K562 (cell line): ENCODE measurements at places on chromosomes 5 and 9.

DNA sequence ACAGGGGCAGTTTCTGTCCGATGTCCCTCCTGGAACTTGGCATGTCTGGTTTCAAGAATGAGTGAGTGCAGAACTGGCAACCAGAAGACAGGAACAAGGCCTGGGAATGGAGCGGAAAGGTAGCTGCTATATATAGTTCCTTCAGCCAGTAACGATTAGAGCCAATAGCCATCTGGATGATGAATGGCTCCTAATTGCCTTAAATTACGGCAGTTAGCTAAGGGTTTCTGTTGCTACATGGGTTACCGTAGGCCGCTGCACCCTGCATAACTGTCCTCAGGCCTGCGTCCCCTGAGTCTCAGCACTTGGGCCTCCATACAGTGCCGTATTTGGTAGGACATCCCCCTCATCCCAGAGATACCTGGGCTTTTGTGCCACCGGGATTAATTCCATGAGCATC, 29.4 kb downstream of the WWC1 start:
- H3K4me3 ChIP-seq = no peak overlapping the region
- DNase-seq = no peak
- no peaks in the 10 kb centered on the region for H3K36me3 ChIP-seq
- H3K4me1 ChIP-seq = no peaks in the 10 kb centered on the region

DNA sequence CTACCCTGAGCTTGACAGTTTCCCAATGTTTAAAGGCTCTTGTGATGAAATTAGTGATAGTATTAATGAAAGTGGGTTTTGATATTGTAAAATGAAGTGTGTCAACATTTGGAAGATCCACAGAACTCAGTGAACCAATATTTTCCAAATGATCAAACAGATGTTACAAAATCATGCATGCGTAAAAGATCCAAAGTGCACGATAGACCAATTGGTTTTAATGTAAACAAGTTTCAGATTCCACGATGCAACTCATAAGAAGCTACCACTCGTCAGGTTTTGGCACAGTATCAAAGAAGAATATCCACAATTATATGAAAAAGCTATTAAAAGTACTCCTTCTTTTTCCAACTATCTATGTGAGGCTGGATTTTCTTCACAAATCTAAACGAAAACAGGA, 82.3 kb downstream of the SLC38A9 start:
- H3K36me3 ChIP-seq = no peaks in the 10 kb centered on the region
- H3K27me3 ChIP-seq = no peaks in the 10 kb centered on the region
- H3K27ac ChIP-seq = no peak overlapping the region
- DNase-seq = no peak
- H3K4me1 ChIP-seq = no peaks in the 10 kb centered on the region

DNA sequence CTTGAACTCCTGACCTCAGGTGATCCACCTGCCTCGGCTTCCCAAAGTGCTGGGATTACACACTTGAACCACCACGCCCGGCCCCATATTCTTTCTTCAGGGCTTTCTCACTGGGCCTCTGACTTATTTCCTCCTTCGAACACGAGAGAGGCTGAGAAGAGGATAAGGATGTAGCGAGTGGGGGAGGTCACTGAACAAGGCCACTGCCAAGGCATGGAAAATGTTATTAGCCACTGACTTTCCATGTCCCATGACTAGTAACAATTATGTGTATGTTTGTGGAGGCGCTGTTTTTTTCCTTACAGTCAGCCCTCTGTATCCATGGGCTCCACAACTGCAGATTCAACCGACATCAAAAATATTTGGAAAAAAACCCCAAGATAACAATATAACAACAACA, 12.3 kb upstream of the FCHSD1 start:
- no peaks in the 10 kb centered on the region for H3K27me3 ChIP-seq
- no peak overlapping the region for H3K27ac ChIP-seq
- peaks cover 4% of the 10 kb centered on the region; the same call in 2 of the 3 replicates for H3K4me1 ChIP-seq
- H3K4me3 ChIP-seq = no peak overlapping the region
- 0 out of 3 replicates have a peak, but pooled peaks cover 3% of the 10 kb centered on the region for H3K36me3 ChIP-seq
- DNase-seq = no peak

GRCh38 chr5:134547579-134547978, 22.1 kb downstream of the JADE2 start:
- H3K4me1 ChIP-seq = no peaks in the 10 kb centered on the region
- no peaks in the 10 kb centered on the region for H3K27me3 ChIP-seq
- no peak for DNase-seq
- H3K36me3 ChIP-seq = peaks cover 27% of the 10 kb centered on the region; the same call in 1 of the 3 replicates
- H3K27ac ChIP-seq = no peak overlapping the region
- no peak overlapping the region for H3K4me3 ChIP-seq

- no peaks in the 10 kb centered on the region for H3K27me3 ChIP-seq
- H3K4me3 ChIP-seq = no peak overlapping the region
- no peak for DNase-seq
- H3K36me3 ChIP-seq = no peaks in the 10 kb centered on the region
Observed at GRCh38 chr5:146653560-146653959, 137.6 kb upstream of the GPR151 start.

- no peaks in the 10 kb centered on the region for H3K36me3 ChIP-seq
- H3K27me3 ChIP-seq = no peaks in the 10 kb centered on the region
- no peaks in the 10 kb centered on the region for H3K4me1 ChIP-seq
- H3K4me3 ChIP-seq = no peak overlapping the region
Observed at GRCh38 chr5:164518067-164518740, 1012.8 kb downstream of the MAT2B start.

DNA sequence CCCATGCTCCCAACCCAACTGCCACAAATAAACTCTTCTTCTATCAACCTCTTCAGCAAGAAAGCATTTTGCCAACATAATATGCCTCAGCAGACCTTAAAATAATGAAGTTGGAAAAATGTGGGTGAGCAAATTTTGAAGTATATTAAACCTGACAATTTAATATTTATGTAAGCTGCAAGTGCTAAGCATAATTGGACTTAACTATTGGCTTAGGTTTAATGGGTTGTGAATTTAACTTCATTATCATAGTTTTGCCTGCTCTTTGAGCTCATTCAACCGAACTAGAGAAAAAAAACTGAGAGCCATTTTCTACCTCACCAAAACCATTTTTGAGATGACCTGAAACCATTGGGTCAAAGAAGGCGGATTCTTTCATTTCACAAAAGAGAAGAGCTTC, 805.5 kb upstream of the DMAC1 start:
- DNase-seq = no peak
- no peak overlapping the region for H3K4me3 ChIP-seq
- no peaks in the 10 kb centered on the region for H3K27me3 ChIP-seq
- H3K4me1 ChIP-seq = no peaks in the 10 kb centered on the region

GRCh38 chr5:118405650-118406061, 582.7 kb downstream of the DTWD2 start:
- no peaks in the 10 kb centered on the region for H3K4me1 ChIP-seq
- no peaks in the 10 kb centered on the region for H3K36me3 ChIP-seq
- no peak overlapping the region for H3K4me3 ChIP-seq
- H3K27me3 ChIP-seq = no peaks in the 10 kb centered on the region

DNA sequence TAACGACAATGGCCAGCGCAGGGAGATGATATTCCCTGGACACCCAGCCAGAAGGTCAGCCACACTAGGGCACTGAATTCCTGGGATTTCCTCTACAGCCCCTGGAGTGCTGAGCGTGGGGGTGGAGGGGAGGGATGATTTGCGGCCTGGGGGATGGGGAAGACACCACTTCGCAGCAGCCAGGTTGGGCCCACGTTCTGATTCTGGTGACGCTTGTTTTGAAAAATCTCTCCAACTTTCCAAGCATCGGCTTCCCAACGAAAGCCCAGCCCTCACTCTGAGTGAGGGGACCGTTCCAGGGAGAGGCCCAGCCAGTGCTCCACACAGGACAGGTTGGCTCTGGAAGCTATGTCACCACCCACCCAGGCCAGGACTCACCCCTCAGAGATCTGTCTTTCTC, 5.4 kb downstream of the GFPT2 start:
- H3K36me3 ChIP-seq = no peaks in the 10 kb centered on the region
- H3K4me1 ChIP-seq = no peaks in the 10 kb centered on the region
- no peak overlapping the region for H3K27ac ChIP-seq

DNA sequence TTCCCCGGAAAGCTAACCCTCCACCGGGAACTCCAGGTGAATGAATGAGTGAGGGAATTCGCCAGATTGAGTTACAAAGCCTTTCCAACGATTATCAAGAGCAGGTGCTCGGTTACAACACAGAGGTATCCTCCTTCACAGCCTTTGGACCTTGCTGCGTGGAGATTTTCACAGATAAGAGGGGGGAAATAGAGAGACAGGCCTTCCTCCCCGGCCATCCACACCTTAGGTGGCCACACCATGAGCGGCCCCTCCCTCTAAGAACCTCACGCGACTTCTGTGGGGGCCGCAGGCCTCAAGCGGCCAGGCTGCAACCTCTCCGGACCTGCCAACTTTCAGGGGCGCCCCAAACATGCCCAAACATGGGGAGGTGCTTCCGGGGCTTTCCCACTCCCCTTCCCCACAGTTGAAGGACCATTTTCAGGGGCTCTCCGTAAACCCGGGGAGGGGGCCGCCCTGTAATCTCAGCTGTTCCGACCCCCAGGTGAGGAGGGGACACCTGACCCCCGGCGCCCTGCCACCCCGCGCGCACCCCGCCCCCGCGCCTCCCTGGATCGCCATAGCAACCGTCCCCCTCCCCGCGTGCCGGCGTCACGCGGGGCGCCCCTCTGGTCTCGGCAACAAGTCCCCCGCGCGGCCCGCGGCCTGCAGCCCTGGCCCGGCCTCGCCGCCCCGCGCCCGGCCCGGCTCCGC, 603 bp downstream of the DENND1A start:
- no peaks in the 10 kb centered on the region for H3K27me3 ChIP-seq
- DNase-seq = peak; percentile 42
- H3K36me3 ChIP-seq = peaks cover 13% of the 10 kb centered on the region; the same call in 2 of the 3 replicates
- peak overlapping the region; percentile 72 for H3K4me3 ChIP-seq

GRCh38 chr9:30935730-30936129, 1448.7 kb upstream of the ACO1 start:
- no peaks in the 10 kb centered on the region for H3K36me3 ChIP-seq
- no peaks in the 10 kb centered on the region for H3K27me3 ChIP-seq
- DNase-seq = no peak

DNA sequence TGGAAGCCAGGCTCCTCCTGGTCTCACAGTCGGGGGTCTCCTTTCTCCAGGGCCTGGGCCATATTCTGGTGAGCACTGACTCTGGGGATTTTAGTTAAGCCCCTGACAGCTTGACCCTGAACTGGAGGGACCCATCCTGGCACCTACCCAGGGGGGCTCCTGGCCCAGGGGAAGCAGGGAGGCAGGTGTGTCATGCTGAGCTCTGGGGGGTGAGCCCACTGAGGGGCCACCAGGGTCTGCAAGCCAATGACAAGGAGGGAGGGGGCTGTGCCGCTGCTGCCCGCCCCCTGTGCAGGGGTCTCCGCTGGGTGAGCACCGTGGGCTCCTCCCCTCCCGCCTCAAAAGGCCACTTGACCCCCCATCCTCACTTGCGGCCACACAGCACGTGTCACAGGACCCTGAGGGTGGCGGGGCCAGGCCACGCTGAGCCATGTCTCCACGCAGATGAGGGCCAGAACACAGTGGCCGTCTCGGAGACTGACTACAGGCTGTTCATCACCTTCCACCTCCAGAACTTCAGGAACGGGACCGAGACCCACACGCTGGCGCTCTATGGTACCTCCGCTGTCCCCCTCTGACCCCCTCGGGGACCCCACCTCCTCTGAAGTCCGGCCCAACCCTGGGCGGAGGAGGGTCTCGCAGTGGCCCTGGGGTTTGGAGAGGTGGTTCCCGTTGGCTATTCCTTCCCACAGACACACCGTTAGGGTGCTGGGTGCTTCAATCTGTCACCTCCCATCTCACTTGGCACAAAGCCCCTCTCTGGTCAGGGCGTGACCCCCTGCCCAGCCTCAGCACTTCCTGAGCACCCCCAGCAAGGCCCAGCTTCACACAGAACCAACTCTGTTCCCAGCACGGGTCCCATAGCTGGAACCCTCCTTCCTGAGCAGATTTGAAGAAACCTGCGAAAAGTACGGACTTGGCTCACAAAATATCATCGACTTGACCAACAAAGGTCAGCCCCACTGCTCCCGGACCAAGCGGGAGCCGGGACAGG, 2.0 kb downstream of the LCN9 start:
- no peak overlapping the region for H3K27ac ChIP-seq
- peaks cover 56% of the 10 kb centered on the region for H3K27me3 ChIP-seq
- H3K4me3 ChIP-seq = no peak overlapping the region
- no peaks in the 10 kb centered on the region for H3K36me3 ChIP-seq
- DNase-seq = no peak

DNA sequence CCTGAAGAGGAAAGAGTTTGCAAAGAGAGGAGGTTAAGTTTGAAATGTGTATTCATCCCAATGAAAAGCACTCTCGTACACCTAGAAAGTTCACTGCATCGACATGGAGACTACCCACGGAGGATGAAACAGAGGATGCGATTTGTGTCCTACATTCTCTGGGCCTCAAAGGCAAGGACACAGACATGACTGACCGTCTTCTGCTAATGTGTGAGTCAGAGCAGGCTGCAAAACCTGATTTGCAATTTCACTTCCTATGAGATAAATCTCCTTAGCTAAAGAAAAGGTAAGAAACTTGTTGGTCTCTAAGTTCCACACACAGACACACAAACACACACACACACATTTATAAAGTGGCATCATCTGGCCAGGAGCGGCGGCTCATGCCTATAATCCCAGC, 98.6 kb downstream of the GNAQ start:
- H3K4me3 ChIP-seq = no peak overlapping the region
- no peaks in the 10 kb centered on the region for H3K27me3 ChIP-seq
- peaks cover 2% of the 10 kb centered on the region; the same call in 1 of the 3 replicates for H3K36me3 ChIP-seq
- no peak overlapping the region for H3K27ac ChIP-seq
- no peak for DNase-seq

DNA sequence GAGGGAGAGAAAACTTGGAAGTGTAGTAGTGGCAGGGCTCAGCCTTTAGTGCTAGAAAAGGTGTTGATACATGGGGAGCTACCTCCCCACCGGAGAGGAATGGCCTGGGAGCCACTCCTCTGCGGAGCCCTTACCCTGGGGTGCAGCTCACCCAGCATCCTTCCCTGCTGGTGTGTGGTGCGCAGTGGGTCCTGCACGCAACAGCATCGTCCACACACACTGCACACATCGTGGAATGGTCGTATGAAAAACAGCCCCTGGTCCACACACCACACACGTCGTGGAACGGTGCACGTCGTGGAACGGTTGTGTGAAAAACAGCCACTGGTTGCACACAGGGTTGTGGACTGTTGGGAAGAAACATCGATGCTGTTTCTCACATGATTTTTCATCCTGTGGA, 16.1 kb upstream of the AHRR start:
- H3K27me3 ChIP-seq = no peaks in the 10 kb centered on the region
- H3K27ac ChIP-seq = no peak overlapping the region
- no peak overlapping the region for H3K4me3 ChIP-seq

GRCh38 chr5:38420691-38421390, 135.6 kb downstream of the LIFR start:
- no peaks in the 10 kb centered on the region for H3K36me3 ChIP-seq
- H3K4me3 ChIP-seq = no peak overlapping the region
- H3K27me3 ChIP-seq = no peaks in the 10 kb centered on the region; the same call in 2 of the 3 replicates
- H3K27ac ChIP-seq = no peak overlapping the region
- no peaks in the 10 kb centered on the region for H3K4me1 ChIP-seq
- peak; percentile 59 for DNase-seq

DNA sequence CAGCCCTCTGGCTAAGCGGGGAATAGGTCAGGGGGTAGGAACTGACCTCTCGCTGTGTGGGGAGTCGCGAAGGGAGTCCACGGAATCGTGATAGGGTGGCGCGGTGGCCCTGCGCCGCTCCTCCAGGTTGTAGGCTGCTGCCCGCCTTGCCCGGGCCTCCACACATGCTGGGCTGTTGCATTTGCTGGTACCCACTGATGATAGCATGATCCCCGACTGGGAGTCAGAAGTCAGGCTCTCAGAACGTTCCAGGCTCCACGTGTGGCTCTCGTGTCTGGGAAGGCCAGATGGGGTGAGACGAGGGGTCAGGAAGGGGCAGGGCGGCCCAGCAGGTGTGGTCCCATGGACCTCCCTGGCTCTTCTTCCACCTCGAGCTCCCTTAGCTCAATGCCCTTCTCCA, 56.0 kb downstream of the PSD2 start:
- H3K36me3 ChIP-seq = no peaks in the 10 kb centered on the region
- no peaks in the 10 kb centered on the region for H3K4me1 ChIP-seq
- H3K27me3 ChIP-seq = peaks cover 71% of the 10 kb centered on the region
- no peak overlapping the region for H3K27ac ChIP-seq
